Activated T-helper 1 cell treated with Interleukin-2 at 50 U/mL for 16 hours (primary cell): ENCODE measurements at places on chromosomes 5 and 9.
A peak's percentile ranks its signal among the peaks of the same experiment; 100 is the strongest.

DNA sequence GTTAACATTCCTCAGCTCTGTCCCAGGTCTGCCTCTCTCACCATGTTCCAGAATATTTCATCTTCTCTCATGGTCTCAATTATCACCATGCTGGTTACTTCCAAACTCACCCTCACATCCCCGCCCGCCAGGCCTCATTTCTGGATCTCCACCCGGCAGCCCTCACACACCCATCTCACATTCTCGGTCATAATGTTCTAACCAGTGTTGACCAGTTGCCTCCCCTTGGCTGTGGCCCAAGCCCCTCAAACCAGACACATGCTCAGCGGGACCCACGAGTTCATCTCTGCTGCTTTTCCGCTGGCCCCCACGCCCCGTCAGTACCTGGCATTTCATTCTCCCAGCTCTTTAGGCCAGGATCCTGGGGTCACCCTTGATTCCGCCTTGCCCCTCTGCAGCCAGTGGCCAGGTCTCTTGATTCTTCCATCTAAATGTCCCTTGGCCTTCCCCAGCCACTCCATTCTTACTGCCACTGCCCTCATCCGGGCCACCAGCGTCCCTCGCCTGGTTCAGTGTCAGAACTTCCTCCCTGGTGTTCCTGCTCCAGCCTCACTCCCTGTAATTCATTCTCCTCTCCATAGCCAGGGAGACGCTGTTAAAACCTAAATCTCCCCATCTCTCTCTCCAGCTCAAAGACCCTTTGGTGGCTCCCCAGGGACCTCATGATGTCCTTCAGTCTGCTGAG is 141.7 kb downstream of the MVB12B start:
- DNase-seq = no peak

DNA sequence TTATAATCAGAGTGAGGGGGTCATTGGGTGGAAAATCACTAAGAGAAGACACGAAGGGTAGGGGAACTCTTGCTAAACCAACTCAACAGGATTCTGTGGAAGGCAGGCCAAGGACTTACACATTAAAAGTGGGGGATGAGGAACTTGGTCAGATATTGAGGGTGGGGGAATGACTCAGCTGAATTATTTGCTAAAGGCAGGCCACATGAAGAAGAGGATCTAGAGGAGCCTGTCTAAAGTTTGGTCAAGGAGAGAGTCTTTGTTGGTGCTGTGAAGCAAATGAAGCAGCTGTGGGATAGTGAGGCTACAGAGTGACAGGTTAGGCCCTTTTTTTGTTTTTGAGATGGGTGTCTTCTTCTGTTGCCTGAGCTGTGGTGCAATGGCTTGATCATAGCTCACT is 63.9 kb upstream of the SPRY4 start:
- DNase-seq = no peak

- no peak for DNase-seq
Measured at GRCh38 chr5:56674441-56674840, 140.9 kb upstream of the MAP3K1 start.

GRCh38 chr9:4084435-4084818 is 215.4 kb downstream of the GLIS3 start:
- no peak for DNase-seq

DNA sequence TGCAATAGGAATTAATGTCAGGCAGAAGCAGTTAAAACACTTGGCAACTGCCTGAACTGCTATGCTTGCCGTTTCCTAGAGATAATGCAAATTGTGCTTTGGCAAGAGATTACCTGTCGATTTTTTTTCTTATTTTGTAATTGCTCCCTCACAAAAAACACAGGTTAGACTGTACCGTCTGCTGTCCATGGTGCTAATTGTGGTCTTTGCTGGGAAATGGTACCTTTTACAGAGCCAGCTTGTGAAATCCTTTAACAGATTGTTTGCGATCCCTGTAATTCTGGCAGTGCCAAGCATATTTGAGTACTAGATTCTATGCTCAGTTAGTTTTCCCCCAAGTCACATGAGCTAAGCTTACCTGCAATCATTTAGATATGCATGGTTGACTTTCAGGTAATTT is 2125.8 kb upstream of the WWC1 start:
- no peak for DNase-seq

GRCh38 chr9:91777292-91777830 is 172.7 kb downstream of the ROR2 start:
- no peak for DNase-seq

DNA sequence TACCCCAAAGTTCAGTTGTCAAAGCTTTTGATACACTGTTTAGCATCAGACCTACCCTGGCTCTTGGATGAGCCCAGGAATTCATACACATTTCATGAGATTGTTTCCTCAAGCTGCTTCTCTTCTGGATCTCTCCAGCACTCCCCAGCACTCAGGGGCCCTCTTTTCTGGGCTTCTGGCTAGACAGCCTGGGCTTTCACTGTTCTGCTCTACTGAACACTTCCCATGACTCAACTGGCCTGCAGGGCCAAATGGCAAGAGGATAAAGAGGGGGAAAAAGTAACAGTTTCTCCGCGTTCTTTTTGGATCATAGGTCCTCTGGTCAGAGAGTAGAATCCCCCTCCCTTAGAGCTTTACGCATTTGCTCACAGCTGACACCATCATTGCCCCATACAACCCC is 20.9 kb upstream of the LURAP1L start:
- no peak for DNase-seq

- no peak for DNase-seq
Measured at GRCh38 chr5:65506961-65507360, 25.2 kb upstream of the ADAMTS6 start.

- no peak for DNase-seq
Measured at GRCh38 chr5:77300451-77300850, 90.0 kb downstream of the PDE8B start.

GRCh38 chr9:15512204-15512603 is 1.4 kb upstream of the PSIP1 start:
- DNase-seq = no peak

GRCh38 chr9:124266139-124266825 is 8.5 kb downstream of the NEK6 start:
- no peak for DNase-seq

DNA sequence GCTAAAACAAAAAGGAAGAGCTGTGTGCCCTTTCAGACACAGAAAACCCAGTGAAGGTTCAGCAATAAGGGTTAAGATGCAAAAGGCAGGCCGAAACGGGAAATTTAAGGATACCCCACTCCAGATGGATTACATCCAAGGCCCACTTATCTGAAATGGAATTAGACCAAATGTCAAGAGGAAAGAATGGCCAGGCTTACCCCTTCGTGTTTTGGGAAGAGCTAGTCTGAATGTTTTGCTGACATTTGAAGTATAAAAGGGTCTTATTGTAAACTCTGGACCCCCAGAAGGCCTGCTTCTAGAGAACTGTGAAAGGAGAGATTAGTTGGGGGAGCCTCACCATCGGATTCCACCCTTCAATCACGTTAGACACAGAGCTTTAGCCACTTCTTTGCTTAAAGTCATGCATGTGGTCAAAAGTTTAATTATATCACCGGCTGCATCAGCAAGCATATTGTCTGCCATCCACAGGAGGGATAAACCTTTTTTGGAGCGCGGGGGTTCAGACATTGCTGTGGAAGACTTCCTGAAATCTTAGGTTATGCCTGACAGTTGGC is 93.3 kb downstream of the EFNA5 start:
- DNase-seq = no peak

- DNase-seq = no peak
Measured at GRCh38 chr9:122218935-122219855, 9.6 kb downstream of the LHX6 start.

DNA sequence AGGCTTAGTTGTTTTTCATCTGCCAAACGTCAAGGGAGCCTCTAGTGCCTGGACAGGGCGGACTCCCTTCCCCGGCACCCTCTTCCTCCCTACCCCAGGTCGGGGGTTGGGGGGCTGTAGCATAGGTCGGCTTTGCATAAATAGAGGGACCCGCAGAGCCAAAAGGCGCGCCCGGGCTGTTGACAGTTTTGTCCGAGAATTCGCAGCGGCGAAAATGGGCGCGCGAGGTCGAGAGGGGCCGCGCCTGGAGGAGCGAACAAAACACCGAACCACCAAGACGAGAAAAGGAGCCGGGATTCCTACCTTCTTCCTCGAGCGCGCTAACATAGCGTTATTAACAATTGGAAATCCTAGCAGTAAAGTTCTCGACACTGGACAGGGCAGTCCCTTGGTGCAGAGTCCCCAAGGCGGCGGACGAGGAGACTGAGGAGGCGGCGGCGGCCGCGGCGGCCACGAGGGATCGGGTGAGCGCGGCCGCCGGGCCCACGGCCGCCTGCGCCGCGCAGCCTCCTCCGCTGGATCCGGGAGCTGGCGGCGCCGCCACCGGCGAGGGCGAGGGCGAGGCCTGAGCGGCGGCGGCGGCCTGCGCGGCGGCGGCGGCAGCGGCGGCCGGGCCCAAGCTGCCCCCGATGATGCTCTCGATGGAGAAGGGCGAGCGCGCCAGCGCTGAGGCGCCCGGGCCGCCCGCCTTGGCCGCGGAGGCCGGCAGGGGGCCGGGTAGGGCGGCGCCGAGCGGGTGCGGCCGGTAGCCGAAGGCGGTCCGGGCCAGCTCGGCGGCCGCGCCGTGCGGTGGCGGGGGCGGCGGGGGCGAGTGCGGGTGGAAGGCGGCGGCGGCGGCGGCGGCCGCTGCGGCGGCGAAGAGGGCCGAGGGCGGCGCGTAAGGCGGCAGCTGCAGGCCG is 1.7 kb downstream of the FOXD1 start:
- no peak for DNase-seq

DNA sequence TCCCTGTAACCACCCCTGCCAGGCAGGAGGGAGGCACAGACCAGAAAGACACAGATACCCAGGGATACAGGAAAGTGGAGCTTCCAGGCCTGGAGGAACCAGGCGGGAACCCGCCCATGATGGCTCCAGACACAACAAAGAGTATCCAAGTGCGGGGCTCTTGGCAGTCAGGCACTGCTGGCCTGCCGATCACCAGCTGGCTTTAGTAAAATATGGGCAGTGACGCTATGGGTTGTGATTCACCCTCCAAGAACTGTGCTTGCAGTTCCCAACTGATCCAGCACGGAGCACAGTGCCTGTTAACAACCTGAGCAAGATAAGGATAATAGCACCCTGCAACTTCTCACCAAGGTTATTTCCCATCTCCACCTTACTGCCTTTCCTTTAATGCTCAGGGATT is 463.3 kb downstream of the IRX1 start:
- no peak for DNase-seq

- no peak for DNase-seq
Measured at GRCh38 chr9:120385606-120386389, 194.2 kb downstream of the CDK5RAP2 start.

DNA sequence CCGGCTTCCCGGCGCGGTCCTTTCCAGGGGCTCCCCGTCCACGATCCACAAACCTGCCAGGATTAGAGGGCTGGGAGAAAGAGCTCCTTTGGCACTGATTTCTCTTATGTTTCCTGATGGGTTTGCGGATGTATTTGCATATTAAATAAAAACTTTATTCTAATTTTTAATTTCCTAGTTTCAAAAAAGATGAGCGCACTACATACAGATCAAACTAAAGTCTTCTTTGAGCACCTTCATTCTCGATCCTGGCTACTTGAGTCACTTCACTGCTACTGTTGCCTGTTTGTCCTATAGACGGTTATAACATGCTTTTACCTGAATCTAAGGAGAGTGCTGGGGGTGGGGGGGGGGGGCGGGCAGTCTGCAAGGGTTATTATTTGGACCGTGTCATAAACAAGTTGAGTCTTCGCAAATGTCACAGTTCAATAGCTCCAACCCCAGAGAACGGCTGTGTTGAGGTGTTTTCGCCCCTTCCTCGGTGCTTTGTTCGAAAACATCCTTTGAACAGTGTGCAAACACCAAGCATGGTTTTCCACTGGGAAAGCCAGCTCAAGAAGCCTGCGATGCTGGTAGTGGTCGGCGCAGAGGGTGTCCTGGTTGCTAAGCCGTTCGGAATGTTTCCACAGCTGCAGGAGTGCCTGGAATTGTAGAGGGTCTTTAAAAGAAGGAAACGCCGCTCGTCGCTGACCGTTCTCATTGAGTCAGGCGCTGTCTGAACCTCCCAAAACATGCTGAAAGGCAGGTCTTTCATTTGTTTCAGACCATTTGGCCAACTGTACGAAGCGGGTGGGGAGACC is 1.1 kb upstream of the STK10 start:
- DNase-seq = no peak

- DNase-seq = no peak
Measured at GRCh38 chr9:5899292-5899691, 8.6 kb downstream of the MLANA start.

- DNase-seq = peak; percentile 57
Measured at GRCh38 chr5:154467655-154468354, 10.2 kb downstream of the HAND1 start.

DNA sequence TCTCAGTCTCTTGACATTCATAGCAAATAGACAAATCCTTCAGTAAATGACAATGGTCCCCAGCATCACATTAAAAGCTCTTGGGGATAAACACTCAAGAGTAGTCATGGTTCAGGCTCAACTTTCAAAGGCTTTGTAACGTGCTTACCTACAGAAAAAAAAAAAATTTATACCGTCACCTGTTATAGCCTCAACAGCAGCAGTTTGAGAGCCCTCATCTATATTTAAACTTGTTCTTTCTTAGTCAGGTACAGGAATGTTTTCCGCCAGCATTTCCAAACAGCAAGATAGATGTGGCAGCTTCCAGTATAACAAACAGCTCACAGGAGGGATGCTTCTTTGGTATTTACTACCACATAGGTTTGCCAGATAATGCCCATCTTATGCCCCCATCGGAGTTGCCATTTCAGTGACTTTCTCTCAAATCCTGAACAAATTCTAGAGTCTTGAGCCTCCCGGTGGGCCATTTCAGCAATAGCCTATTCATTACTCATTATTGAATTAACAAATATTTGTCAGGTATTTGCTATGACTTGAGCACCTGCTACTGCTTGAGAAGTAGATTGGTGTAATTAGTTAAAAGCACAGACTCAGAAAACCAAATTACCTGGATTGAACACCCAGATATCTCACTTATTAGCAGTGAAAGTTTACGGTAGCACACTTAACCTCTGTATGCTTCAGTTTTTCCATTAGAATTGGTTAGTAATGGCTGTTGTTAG is 470.0 kb downstream of the EBF1 start:
- no peak for DNase-seq

- DNase-seq = no peak
Measured at GRCh38 chr5:175710326-175710725, 52.5 kb downstream of the HRH2 start.

GRCh38 chr9:108562176-108562575 is 293.6 kb downstream of the ACTL7B start:
- no peak for DNase-seq

- DNase-seq = no peak
Measured at GRCh38 chr5:8520917-8521316, 652.0 kb downstream of the MTRR start.

GRCh38 chr5:44875661-44876605 is 67.2 kb downstream of the MRPS30 start:
- DNase-seq = no peak

DNA sequence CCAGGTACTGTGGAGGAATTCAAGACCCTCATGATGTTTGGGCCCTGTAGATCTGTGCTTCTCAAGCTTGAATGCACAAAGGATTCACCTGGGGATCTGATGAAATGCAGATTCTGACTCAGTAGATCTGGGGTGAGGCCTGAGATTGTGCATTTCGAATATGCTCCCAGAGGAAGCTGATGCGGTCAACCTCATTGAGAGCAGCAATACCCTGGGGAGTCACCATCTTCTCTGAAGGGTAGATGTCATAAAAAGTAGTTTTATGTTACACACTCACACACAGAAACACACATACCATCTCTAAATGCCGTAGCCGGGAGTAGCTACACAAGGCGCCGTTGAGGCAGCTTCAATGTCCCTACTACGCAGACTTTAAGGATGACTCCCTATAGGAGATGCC is 55.8 kb upstream of the CPEB4 start:
- DNase-seq = no peak

GRCh38 chr9:72979405-72980100 is 26.7 kb upstream of the ALDH1A1 start:
- no peak for DNase-seq

GRCh38 chr9:72371151-72371550 is 6.1 kb upstream of the ZFAND5 start:
- DNase-seq = no peak
